ENCODE measurements at places on chromosomes 5 and 9.

DNA sequence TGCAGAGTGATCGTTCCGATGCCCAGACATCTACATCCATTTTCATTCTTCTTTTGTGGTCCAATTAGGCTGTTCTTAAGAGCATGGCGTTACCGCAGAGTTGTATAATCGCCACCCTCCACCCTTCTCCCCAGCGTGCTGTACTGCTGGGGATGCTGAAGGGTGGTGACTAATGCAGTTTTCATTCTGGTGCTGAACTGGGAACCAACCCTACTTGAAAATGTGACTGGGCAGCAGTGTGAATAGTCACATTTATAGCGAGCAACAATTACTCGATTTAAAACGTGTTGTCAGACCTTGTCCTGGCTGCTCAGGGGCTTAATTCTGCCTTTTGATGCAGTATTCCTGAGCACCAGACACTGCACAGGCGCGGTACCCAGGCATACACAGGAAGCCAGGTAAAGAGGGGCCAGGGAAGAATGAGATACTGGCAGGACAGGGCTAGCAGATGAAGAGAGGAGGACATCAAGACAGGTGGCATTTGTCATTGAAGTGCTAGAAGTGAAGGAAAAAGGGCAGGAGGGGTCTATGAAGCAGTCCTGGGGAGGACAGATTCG, 719 bp upstream of the ISCA1 start:
- DNase-seq = no peak

DNA sequence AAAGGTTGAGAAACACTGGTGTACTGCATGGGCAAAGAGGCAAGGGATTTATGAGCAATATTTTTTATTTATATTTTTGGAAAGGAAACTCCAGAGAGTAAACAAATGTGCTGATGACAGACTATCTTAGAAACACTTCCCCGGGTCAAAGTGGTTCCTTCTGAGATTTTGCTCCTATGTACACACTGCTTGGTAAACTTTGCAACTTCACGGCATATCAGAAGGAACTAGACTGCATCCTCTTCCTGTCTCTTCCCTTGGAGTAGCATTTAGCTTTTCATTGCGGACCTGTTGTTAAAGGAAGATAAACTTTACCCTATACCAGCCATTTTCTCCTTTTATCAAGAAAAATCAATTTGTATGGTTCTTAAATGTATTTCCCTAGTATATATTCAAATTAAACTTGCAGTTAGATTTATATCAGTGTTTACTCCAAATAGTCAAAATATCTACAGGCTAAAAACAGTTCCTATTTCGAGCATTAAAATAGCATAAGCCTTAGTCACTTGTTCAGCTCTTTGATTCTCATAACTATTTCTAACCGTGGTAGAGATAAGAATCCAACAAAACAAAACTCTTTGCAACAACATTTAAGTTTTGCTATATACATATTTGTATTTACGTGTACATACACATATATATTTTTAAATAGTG, 48.0 kb upstream of the LRRC19 start:
- peak; percentile 92 for DNase-seq

GRCh38 chr5:169837686-169838085, 142.6 kb downstream of the INSYN2B start:
- DNase-seq = no peak

DNA sequence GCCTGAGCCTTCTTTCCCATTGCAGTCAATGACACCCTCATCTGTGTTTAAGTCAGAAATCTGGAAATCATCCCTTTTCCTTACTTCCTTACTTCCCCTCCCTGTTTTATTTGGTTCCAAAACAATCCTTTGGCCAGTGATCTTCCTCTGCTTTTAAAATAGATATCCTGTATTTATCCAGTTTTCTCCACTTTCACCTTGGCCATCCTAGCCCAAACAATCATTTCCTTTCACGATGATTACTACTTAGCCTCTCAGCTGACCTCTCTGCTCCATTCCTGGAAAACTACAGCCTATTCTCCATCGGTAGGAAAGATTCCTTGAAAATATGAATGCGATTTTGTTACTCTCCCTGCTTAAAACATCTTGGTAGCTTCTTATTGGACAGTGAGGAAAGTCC, 565.4 kb downstream of the TLR4 start:
- DNase-seq = no peak

DNA sequence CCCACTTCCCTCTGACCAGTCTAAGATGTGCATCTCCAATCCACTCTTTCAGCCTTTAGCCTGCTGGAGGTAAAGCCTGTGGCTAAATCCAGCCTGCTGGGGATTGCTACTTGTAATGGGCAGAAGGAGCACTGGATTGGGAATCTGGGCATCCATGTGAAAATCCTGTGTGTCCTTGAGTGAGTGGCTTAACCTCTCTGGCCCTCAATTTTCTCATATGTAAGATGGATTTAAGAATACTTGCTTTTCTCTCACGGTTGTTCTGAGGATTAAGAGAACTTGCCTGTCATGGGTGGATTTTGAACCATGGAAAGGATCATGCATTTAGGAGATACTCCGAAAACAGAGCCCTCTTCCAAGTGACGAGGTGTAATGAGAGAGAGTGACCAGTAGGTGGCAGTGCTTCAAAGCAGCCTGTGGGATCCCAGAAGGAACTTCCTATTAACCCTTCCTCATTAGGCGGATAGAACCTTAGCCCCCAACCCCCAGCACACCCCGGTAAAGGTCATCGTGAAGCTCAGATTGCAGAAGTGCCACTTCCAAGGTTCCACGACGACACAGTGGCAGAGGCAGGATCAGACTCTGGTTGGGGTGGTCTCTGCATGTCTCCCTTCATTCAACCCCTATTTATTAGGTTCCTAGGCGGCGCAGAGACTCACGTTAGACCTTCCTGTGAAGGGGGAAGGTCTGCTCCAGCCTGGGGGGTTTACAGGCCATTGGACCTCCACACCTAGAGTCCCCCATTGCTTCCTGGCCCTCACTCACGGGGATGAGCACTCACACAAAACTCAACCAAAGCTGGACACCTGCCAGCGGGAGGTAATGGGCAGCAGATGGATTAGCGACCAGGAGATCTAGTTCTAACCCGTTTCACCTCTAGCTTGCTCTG, 68.7 kb upstream of the ZNF618 start:
- DNase-seq = peak; percentile 74

DNA sequence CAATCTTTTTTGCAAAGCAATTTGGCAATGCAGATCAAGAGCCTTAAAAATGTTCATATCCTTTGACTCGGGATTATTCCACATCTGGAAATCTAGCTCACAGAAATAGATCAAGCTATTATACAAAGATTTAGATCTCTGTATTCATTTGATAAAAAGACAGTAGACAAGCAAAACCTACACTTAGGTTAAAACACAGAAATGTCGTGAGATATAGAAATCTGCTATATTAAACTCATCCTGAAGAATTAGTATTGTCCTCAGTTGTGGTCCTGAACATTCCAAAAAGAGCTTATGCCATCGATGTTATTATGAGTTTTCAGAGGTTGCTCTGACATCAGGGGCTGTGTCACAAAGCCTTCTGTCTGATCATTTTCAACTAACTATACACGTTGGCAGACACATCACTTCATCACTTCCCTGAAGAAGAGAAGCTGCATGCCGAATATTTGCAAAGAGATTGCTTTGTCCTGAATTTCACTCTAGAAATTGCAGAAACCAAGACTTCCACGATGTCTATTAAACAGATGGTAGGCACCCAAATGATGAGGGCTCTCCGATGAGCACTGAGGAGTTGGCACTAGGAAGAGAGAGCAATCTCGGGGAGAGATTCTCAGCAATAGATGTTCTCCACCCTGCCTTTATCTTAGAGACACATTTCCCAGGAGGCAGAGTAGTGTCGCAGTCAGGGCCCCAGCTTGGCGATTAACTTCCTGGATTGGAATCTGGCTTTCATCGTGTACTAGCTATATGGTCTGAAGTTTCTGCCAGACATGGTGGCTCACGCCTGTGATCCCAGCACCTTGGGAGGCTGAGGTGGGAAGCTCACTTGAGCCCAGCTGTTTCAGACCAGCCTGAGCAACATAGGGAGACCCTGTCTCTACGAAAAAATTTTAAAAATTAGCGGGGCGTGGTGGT, 1.9 kb upstream of the UBTD2 start:
- DNase-seq = no peak

DNA sequence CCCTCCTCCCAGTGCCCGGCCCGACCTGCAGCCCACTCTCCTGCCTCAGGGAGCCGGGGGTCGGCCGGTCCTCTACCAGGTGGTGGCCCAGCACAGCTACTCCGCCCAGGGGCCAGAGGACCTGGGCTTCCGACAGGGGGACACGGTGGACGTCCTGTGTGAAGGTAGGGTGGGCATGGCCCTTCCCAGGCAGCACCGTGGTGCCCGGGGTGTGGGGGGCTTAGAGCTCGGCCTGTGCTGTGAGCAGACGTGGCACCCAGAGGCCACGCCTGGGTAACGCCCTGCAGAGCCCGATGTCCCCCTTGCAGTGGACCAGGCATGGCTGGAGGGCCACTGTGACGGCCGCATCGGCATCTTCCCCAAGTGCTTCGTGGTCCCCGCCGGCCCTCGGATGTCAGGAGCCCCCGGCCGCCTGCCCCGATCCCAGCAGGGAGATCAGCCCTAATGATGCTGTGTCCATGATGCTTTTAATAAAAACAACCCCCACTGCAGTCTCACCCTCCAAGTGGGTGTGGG, 7.2 kb downstream of the ENTPD8 start:
- no peak for DNase-seq

- no peak for DNase-seq
Measured at GRCh38 chr5:96455789-96456188, 22.7 kb upstream of the PCSK1 start.

- no peak for DNase-seq
Measured at GRCh38 chr5:99600952-99601351, 672.1 kb upstream of the CHD1 start.

GRCh38 chr5:110343616-110344015, 382.9 kb downstream of the TMEM232 start:
- no peak for DNase-seq

DNA sequence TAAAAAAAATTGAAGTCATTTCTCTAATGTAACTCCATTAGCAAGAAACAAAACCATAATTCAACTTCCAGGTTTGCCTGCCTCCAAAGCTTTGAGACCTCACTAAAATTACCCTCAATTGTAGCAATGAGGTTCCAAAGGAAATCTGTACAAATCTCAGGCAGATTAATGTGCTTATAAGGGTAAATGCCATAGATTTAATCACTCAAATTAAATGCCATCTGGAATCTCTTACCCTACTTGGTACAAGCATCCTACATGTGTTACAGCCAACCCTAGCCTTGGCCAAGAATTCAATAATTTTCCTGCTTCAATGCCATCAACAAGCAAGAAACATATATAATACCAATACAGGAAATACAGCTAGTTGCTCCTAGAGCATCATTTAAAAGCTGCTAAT, 452.8 kb downstream of the RAB3C start:
- DNase-seq = no peak

DNA sequence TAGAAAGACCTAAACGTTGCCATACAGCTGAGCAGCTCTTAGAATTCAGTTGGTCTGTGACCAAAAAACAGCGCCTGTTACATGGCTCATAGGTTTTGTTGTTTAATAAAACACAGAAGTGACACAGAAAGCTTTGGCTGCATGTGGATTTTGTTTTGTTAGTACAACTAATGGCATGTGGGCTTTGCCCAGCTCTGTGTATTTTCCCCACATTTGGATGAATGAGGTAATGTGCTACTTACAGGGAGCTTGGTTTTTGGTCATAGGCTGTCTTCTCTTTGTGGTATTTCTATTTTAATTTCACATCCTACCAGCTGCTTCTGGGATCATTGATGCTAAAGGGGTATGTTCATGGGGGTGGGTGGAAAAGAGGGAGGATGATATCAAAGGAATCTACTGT, 37.0 kb upstream of the POU4F3 start:
- no peak for DNase-seq

- no peak for DNase-seq
Measured at GRCh38 chr5:198516-199196, 7.4 kb downstream of the LRRC14B start.

DNA sequence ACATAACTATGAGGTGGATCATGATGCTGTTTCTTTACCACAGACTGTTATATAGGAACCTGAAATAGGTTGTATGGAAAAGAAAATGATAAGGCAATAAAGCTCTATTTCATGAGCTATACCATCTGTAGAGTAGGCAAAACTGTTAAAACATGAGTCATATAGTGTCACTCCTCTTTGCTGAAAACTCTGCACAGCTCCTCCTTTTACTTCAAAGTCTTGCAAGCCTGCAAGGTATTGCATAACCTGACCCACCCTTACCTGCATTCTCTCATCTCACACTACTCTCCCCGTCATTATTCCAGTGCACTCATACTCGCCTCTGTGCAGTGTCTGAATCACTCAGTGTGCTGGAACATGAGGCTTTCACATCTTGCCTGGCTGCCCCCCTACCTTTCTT, 790.1 kb downstream of the EFNA5 start:
- no peak for DNase-seq

GRCh38 chr5:180171568-180172094, 37.4 kb downstream of the RASGEF1C start:
- DNase-seq = no peak

- no peak for DNase-seq
Measured at GRCh38 chr9:98375138-98375726, 119.8 kb upstream of the TBC1D2 start.

DNA sequence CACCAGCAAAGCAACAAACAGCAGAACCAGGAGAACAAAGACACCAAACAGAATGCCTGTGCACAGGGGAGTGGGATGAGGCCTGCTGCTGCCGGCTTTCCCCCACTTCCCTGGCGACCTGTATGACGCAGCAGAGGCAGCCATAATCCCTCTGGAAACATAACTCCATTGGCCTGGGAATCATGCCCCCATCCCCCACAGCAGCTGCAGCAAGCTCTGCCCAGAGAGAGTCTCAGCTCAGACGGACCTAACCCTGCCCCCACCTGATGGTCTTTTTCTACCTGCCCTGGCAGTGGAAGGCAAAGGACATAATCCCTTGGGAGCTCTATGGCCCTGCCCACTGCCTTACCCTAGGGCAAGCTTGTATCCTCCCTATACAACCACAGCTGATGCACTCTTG, 81.8 kb upstream of the FANCC start:
- DNase-seq = no peak

- DNase-seq = no peak
Measured at GRCh38 chr9:28970241-28970654, 1397.0 kb upstream of the C9orf72 start.

- no peak for DNase-seq
Measured at GRCh38 chr9:133576875-133577736, 32.1 kb downstream of the FAM163B start.

DNA sequence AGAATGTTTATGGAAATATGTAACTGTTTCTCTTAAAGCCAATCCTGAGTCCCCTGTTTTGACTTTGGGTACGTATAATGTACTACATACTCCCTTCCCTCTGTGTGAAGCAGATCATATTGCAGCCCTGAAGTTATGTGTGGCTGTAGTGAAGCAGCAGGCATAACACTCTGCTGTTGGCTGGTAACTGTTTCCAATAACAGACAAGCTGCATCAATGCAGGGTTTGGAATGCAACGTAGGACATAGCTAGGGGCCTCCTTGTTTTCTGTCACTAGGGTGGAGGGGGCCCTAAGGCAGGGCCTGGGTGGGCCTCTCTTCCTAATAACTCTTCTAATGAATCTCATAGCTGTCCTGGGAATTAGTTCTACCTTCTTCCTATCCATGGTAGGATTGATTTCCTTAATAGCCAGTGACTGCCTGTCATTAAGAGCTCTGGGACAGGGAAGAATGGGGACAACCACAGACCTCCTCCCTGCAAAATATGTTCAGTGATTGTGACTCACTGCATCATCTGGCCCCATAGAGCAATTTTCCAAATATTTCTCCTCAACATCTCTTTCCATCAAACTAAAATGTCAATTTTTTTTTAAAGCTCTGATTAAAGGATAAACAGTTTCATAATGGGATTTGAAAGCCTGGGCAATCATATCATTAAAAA, 129.6 kb upstream of the HMHB1 start:
- DNase-seq = no peak

- DNase-seq = peak; percentile 40
Measured at GRCh38 chr9:122190597-122191381, 31.1 kb downstream of the MORN5 start.

Data from lung microvascular endothelial cell (primary cell).